Activated naive CD4-positive, alpha-beta T cell treated with anti-CD3 and anti-CD28 coated beads, Interleukin-2, amount 10 ng/mL, durations not matched to agents 7 days and 5 days (primary cell): ENCODE measurements at places on chromosomes 16 and 17.

GRCh38 chr17:57889252-57889651 is 39.4 kb upstream of the MRPS23 start:
- DNase-seq, result no peak

GRCh38 chr17:33501185-33501584 is 208.1 kb upstream of the ASIC2 start:
- DNase-seq, result no peak

- no peak for DNase-seq
These were observed 33.7 kb downstream of the TEKT3 start for GRCh38 chr17:15307710-15308111.

DNA sequence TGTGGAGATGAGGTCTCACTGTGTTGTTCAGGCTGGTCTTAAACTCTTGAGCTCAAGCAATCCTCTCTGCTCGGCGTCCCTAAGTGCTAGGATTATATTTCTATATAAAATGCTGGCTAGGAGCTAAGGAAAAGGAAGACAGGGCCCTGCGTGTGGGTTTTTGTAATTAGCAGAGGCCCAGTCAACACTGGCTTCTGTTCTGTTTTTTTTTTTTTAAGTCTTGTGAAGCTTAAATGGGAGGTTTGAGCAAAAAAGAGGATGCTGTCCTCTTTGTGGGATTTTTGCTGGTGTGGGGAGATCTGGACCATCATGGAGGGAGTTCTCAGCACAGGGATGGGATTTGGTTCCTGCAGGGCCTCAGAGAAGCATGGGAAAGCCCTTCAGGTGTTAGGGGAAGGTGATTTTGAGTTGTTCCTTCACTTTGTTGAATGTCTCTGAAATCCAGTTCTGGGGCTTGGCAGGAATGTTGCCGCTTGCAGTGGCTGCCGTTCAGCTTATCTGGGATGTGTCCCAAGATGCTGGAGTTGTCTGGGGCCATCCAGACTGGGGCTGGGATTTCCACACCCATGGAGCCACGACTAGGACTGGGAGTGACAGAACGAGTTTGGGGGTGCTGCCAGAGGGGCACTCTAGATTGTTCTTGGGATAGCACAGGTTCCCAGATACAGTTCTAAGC is 4.2 kb downstream of the PYCARD start:
- DNase-seq, result no peak

GRCh38 chr17:73423159-73423715 is 111.4 kb upstream of the CDC42EP4 start:
- no peak for DNase-seq
